ENCODE measurements at places on chromosomes 4 and X. TPM values are rescaled to one million over a fixed set of nuclear protein-coding genes. Genes with fewer than 3 reads are reported as not detected.

The GLRA3 gene
- total RNA-seq: not detected

GRCh38 chrX:38880296-38880854 lies 79.1 kb downstream of the MID1IP1 start:
- no peaks in the 10 kb centered on the region for H3K36me3 ChIP-seq
- no peak overlapping the region for H3K27ac ChIP-seq
- H3K4me3 ChIP-seq: no peak overlapping the region
- H3K4me1 ChIP-seq: no peaks in the 10 kb centered on the region

DNA sequence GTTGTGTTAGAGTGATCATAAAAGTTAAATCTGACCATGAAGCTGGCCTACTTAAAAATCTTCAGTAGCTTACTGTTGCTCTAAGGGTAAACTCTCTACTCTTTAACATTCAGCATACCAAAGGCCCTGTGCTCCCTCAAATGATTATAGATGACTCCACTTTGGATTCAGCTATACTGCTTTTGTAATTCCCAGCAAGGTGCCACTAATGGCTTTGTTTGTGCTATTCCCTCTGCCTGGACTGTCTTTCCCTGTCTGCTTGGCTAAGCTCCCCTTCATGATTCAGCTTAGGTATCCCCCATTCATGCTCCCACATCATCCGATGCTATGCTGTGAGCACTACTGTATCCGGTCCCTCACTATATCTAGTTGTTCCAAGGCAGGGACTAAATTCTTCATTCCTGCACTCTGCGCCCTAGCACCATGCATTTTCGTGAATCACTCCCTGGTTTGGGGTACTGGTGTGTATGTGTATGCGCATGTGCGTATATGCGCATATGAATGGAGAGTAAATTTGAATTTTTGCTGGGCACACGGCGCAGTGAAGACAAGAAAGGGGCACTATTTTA lies 453 bp upstream of the PBDC1 start:
- peaks cover 9% of the 10 kb centered on the region for H3K4me1 ChIP-seq
- peak overlapping the region; percentile 76 for H3K27ac ChIP-seq
- DNase-seq: no peak
- H3K27me3 ChIP-seq: no peaks in the 10 kb centered on the region
- H3K36me3 ChIP-seq: no peaks in the 10 kb centered on the region

- no peak overlapping the region for H3K4me3 ChIP-seq
- no peaks in the 10 kb centered on the region for H3K36me3 ChIP-seq
- H3K27ac ChIP-seq: no peak overlapping the region
- DNase-seq: no peak
- no peaks in the 10 kb centered on the region for H3K27me3 ChIP-seq
Observed at GRCh38 chrX:67094061-67094460, 449.8 kb upstream of the AR start.

The HAND2 gene
- 2.1 TPM for total RNA-seq

DNA sequence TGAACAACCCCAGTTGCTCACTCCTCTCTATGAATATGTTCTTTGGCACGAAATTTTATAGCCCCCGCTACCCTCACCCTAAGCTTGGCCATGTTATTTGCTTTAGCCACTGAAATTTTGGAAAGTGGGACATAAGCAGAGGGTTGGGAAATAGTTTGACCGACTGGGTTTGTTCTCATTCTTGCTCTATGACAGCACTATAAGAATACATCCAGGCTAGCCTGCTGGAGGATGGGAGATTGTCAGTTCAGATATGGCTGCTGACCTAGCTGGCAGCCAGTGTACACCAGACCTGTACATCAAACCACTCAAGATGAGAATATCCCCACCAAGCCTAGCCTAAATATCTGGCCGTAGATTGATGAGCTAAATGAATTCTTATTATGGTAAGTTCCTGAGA lies 298.1 kb downstream of the PDGFC start:
- no peak overlapping the region for H3K4me3 ChIP-seq
- no peak for DNase-seq
- no peaks in the 10 kb centered on the region for H3K36me3 ChIP-seq
- no peaks in the 10 kb centered on the region for H3K4me1 ChIP-seq

The TEX13C gene
- not detected for total RNA-seq

The SLC10A4 gene
- 1.8 TPM for total RNA-seq

GRCh38 chrX:30612250-30612655 lies 34.7 kb upstream of the TASL start:
- no peaks in the 10 kb centered on the region for H3K27me3 ChIP-seq
- H3K4me3 ChIP-seq: no peak overlapping the region
- H3K27ac ChIP-seq: peak overlapping the region; percentile 9
- no peaks in the 10 kb centered on the region for H3K36me3 ChIP-seq
- H3K4me1 ChIP-seq: peaks cover 5% of the 10 kb centered on the region
- no peak for DNase-seq

The POLN gene
- 2.3 TPM for total RNA-seq

DNA sequence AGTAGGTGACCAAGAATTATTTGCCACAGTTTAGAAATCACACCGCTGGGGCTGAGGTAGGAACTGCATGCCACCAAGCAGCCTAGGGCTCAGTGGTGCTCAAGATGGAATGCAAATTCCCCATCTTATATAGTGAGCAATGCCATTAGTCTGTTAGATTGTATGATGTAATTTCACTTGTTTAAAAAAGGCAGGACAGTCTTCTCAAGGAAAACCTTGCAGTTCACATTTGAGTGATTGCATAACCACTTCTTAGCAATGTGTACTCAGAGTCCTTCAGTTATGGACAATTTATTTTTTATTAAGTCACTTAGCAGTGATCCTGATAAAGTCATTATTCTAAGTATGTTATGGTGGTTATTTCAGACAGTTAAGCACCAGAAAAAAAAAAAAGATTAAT lies 142.9 kb upstream of the SFRP2 start:
- H3K36me3 ChIP-seq: no peaks in the 10 kb centered on the region
- no peaks in the 10 kb centered on the region for H3K4me1 ChIP-seq
- no peaks in the 10 kb centered on the region for H3K27me3 ChIP-seq
- H3K27ac ChIP-seq: no peak overlapping the region
- H3K4me3 ChIP-seq: no peak overlapping the region

DNA sequence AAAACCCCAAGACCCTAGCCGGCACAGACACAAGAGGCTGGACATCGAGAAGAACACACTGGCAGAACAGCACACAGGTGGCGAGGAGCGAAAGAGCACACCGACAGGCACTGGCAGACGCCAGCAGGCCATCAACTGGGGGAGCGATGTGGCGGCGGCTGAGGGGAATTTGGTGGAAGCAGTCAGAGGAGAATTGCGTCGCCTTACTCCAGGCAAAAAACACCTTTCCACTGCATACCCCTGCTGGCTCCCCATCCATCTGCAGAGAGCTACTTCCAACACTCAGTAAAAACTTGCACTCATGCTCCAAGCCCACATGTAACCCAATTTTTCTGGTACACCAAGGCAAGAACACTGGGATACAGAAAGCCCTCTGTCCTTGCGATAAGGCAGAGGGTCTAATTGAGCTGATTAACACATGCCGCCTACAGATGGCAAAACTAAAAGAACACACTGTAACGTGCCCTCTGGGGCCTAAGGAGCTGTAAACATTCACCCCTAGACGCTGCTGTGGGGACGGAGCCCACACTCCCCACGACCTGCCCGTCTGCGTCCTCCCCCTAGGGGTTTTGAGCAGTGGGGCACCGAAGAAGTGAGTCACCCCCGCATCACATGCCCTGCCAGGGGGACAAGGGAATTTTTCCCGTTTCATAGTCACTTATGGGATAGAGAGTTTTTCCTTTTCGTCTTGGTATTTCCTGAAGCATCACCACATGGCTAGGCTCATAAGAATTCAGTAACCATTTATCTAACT lies 262.3 kb downstream of the KCTD8 start:
- no peak for DNase-seq
- H3K4me3 ChIP-seq: no peak overlapping the region
- no peak overlapping the region for H3K27ac ChIP-seq
- H3K4me1 ChIP-seq: no peaks in the 10 kb centered on the region
- no peaks in the 10 kb centered on the region for H3K36me3 ChIP-seq
- H3K27me3 ChIP-seq: no peaks in the 10 kb centered on the region

GRCh38 chr4:136864604-136865185 lies 667.6 kb downstream of the PCDH18 start:
- DNase-seq: no peak
- no peaks in the 10 kb centered on the region for H3K36me3 ChIP-seq
- H3K27me3 ChIP-seq: no peaks in the 10 kb centered on the region
- H3K4me3 ChIP-seq: no peak overlapping the region

GRCh38 chrX:150790021-150790420 lies 96.8 kb downstream of the MTMR1 start:
- H3K4me1 ChIP-seq: no peaks in the 10 kb centered on the region
- no peaks in the 10 kb centered on the region for H3K36me3 ChIP-seq
- no peak overlapping the region for H3K4me3 ChIP-seq
- no peak for DNase-seq

DNA sequence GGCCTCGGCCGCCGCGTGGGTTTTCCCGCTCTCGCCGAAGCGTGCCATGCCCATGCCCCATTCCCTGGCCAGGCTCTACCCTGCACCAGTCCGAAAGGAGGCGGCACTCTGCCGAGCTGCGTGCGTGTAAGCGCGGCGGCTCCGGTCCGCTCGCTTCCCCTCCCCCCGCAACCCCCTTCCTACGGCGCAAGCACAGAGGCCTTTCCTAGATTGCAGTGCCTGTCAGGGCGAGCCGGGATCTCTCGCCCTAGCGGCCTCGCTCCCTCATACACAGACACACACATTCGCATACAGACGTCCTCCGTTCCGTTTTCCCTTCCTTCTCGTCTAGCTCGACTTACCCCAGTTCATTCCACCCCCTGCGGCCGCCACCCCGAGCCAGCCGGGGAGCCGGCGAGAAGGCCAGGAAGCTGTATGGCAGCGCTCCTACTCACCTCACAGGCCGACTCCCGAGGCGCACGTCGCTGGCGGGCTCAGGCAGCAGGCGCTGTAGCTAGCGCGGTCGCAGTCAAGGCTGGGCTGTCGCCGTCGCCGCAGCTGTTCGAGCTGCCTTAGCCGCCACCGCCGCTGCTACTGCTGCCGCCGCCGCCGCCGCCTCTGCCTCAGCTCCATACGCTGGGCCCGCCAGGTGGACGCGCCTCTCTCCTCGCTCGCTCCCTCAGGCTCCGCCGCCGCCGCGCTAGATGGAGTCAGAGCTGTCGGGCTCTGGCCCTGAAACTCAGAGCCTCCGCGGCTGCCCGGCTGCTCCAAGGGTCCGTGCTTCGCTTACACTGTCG lies 615 bp downstream of the NEXMIF start:
- H3K36me3 ChIP-seq: no peaks in the 10 kb centered on the region
- H3K27me3 ChIP-seq: no peaks in the 10 kb centered on the region
- H3K4me1 ChIP-seq: peaks cover 9% of the 10 kb centered on the region

DNA sequence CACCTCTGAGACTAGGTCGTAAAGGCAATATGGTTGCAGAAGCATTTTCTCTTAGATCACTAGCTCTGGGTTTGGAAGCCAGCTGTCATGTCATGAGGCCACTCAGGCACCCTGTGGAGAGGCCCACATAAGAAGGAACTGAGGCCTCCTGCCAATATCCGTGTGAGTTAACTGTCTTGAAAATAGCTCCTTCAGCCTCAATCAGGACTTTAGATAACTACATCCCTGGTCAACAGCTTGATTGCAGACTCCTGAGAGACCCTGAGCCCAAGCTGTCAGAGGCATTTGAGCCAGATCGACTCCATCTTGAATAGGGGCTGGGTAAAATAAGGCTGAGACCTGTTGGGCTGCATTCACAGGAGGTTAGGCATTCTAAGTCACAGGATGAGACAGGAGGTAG lies 15.1 kb upstream of the REPS2 start:
- DNase-seq: no peak
- H3K36me3 ChIP-seq: no peaks in the 10 kb centered on the region
- no peak overlapping the region for H3K4me3 ChIP-seq
- H3K4me1 ChIP-seq: no peaks in the 10 kb centered on the region
- H3K27me3 ChIP-seq: no peaks in the 10 kb centered on the region
- H3K27ac ChIP-seq: no peak overlapping the region

GRCh38 chr4:26452565-26453531 lies 37.4 kb downstream of the CCKAR start:
- no peak for DNase-seq
- H3K27me3 ChIP-seq: no peaks in the 10 kb centered on the region
- H3K4me3 ChIP-seq: no peak overlapping the region
- no peaks in the 10 kb centered on the region for H3K4me1 ChIP-seq
- no peaks in the 10 kb centered on the region for H3K36me3 ChIP-seq

DNA sequence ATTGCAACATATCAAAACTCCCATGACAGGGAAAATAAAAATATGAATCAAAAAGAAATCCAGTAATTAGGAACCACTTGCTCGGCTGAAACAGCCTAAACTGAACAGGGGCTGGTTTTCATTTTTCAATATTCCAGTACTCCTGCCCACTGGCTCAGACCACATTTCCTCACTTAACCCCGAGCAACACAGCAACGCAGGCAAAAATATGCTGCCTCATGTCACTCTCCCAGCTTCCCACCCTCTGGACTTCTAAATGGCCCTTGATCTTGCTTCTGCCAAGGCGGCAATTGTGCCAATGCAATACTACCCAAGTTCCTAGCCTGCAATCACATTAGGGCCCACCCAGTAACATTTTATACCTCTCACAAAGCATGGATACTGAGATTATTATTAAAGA lies 30.6 kb downstream of the USP46 start:
- no peak overlapping the region for H3K4me3 ChIP-seq
- DNase-seq: no peak
- H3K4me1 ChIP-seq: no peaks in the 10 kb centered on the region
- no peak overlapping the region for H3K27ac ChIP-seq
- no peaks in the 10 kb centered on the region for H3K27me3 ChIP-seq

GRCh38 chr4:94680176-94680862 lies 77.4 kb upstream of the BMPR1B start:
- no peaks in the 10 kb centered on the region for H3K36me3 ChIP-seq
- H3K4me3 ChIP-seq: no peak overlapping the region
- no peaks in the 10 kb centered on the region for H3K27me3 ChIP-seq
- H3K4me1 ChIP-seq: no peaks in the 10 kb centered on the region
- H3K27ac ChIP-seq: no peak overlapping the region
- DNase-seq: no peak

The IGFBP7 gene
- total RNA-seq: 60.5 TPM

The CFI gene
- total RNA-seq: 232 TPM

DNA sequence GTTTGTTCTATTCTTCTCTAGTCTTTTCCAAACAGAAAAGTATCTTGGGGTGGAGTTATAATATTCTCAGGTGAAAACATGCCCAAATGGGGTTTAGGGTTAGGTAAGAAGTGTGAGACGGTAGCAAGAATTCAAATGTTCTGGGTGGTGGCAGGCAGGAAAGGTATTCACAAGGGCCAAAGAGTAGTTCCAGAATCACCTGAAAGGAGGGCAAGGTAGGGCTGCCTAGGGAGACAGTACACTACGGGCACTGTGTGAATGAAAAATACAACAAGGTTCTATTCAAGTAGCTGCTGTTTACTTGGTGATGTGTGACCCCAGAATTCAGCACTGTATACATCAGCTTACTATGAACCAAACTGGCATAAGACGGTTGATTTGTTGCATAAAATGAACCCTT lies 51.9 kb downstream of the NR3C2 start:
- no peaks in the 10 kb centered on the region for H3K36me3 ChIP-seq
- H3K4me3 ChIP-seq: no peak overlapping the region
- no peak for DNase-seq
- H3K27me3 ChIP-seq: no peaks in the 10 kb centered on the region
- H3K4me1 ChIP-seq: no peaks in the 10 kb centered on the region

The AKAP17A gene
- total RNA-seq: 49.1 TPM

- H3K27me3 ChIP-seq: no peaks in the 10 kb centered on the region
- H3K4me3 ChIP-seq: no peak overlapping the region
- no peak for DNase-seq
- H3K27ac ChIP-seq: no peak overlapping the region
- H3K36me3 ChIP-seq: no peaks in the 10 kb centered on the region
- H3K4me1 ChIP-seq: peaks cover 4% of the 10 kb centered on the region
Observed at GRCh38 chrX:129963729-129964128, 18.7 kb upstream of the BCORL1 start.

The MAGEA2B gene
- total RNA-seq: not detected

The TSPYL2 gene
- total RNA-seq: 8.0 TPM

All from liver (tissue), 10 donors.